ENCODE measurements at places on chromosomes 3 and 15.

- no peak for DNase-seq
These were observed 9.6 kb downstream of the XCR1 start for GRCh38 chr3:46017720-46018119.

DNA sequence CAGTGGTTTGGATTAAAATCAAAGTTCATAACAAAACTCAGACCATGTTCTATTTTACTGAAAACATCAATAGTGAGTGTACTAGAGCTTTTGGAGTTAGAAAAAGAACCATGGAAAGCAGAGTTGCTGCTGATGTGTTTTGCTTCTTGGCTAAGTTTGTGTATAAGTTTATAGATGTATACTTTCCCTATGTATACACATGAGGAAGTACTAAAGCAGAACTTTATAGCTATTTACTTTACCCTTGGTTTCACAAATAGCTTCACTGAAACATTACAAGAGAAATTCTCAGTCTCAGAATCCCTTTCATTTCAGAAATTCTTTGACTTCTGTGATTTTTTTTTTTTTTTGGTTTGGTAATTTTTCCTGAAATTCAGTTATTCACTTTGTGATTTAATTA is 229.0 kb downstream of the PTPRG start:
- no peak for DNase-seq

DNA sequence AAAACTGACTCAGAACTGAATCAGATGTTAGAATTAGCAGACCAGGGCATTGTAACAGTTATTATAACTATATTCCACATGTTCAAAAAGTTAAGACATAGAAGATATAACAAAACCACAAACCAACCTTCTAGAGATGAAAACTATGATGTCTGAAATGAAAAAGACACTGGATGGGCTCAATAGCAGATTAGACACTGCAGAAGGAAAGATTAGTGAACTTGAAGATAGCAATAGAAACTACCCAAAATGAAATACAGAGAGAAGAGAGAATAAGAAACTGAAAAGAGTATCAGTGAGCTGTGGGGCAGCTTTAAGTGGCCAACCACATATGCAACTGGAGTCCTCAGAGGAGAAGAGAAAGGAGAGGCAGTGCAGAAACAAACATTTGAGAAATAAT is 132.0 kb upstream of the ATP2B2 start:
- no peak for DNase-seq

- no peak for DNase-seq
These were observed 375.9 kb downstream of the FOXP1 start for GRCh38 chr3:71207632-71208031.

- DNase-seq, result no peak
These were observed 63.4 kb downstream of the CACNA2D3 start for GRCh38 chr3:54185740-54186139.

GRCh38 chr15:52255008-52255407 is 40.6 kb downstream of the MYO5C start:
- no peak for DNase-seq

DNA sequence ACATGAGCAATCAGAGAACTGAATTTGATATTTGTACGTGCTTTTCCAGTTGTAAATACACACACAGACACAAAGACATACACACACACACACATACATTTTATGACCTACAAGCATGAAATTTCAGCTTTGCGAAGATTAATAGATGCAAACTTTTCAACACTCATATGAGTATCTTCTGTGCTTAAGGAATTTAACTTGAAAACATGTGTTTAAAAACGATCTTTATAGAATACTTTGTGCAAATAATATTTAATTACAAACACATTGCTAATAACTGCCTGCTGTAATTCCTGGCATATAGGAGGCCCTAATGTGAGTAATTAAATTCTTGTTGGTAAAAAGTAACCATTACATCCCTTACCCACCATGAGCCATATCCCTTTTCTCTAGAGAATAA is 107.7 kb upstream of the PLSCR5 start:
- peak; percentile 12 for DNase-seq

DNA sequence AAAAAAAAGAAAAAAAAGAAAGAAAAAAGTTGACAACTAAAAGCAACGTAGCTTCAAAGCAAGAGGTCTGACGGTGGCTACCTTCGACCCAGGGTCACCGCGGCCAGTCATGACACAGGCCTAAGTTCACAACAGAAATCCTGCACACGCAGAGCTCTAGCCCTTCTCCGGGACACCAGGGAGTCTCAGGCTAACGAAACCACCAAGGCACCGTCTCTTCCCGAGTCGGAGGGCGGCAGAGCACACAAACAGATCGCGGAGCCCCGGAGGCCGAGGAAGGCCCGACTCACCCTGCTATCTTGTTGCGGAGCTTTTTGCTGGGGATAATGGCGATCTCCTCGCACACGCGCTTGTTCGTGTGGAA is 584 bp downstream of the RPS17 start:
- DNase-seq, result no peak

GRCh38 chr3:4583416-4583815 is 90.3 kb downstream of the ITPR1 start:
- DNase-seq, result no peak

- no peak for DNase-seq
These were observed 27.7 kb downstream of the EMC4 start for GRCh38 chr15:34252545-34252944.

DNA sequence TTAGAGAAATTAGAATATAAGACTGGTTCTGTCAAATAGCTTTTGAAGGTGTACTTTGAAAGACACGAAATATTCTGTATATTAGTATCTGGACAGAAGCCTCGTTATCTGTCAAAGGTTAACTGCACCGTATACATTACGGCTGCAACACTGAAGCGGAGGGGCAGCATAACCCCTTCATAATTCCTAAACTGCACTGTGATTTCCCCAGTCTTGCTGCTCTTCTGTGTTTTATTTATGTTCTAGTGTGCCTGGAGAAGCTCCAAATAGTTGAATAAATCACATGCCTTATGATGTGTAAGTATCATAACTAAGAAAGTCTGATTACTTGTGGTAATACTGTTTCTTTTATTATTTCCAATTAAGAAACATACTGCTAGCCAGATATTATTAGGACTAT is 285.7 kb upstream of the ROBO2 start:
- DNase-seq, result no peak

- DNase-seq, result no peak
These were observed 111.7 kb upstream of the PLXND1 start for GRCh38 chr3:129718201-129718600.

DNA sequence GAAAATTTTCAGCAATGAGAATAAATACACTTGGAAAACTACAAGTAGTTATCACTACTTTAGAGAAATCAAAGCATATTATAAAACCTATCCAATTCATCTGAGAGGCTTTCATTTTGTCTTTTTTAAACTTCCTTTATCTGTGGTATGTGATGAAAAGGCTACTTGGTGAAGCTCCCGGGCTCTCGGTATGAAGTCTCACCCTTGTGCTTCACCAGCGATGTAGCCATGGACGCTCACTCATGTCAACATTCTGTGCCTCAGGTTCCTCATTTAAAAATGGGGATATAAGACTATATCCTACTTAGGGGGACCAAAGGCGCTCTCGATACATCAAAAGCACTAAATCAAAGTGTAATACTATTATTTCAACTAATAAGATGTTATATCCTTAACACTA is 14.9 kb downstream of the SATB1 start:
- DNase-seq, result no peak

DNA sequence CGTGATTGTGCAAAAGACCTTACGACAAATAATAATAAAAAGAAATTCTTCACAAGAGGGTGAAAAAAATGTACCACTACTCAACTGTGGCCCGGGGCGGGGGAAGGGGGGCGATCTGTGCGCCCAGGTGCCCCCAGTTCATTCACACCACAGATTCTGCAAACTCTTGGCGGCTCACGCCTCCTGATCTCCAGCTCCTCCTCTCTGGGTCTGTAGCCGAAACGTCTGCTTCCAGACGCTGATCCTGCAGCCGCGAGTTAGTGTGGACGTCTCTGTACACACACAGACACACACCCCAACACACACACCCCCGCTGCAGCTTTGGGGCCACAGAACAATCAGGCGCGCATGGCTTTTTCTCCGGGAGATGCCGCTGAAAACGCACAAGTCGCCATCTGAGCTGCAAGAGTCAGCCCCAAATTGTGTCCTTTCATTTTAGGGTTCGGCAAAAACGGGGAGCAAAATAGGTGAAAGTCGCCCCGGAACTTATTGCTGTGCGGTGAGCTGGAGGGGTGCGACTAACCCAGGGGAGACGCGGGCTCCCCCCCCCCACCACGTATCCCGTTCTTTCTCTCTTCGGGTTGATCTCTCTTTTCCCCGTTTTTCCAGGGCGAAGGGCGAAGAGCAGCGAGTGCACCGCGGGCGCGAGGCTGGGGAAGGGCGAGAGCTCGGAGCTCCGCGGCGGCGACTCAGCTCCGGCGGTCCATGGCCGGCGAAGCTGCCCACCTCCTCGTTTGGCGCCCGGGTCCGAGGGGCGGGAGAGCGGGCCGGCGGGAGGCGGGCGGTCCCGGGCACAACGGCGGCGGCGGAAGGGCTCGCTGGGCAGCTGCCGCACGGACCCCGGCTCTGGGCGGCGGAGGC is 505 bp upstream of the WNT5A start:
- DNase-seq, result no peak

GRCh38 chr15:100663086-100663914 is 60.9 kb downstream of the ASB7 start:
- DNase-seq, result no peak

DNA sequence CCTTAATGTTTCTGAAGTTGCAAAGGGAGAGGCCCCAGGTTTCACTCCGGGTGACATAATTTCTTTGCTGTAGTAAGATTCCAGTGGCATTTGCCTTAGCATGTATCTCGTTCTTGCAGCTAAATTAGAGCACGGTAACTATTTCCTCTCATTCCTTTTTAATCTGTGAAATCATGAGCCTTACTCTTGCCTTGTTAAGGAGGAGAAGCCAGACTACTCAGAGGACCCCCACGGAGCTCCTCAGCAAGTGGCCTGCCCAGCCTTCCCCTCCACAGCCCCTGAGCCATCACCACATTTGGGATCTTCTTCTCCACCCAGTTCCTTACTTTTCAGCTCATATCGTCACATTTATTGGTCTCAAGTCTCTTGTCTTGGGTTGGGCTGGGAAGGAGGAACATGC is 54.2 kb downstream of the ABHD2 start:
- DNase-seq, result peak; percentile 78

GRCh38 chr15:25742776-25743547 is 120.2 kb downstream of the ATP10A start:
- DNase-seq, result no peak

DNA sequence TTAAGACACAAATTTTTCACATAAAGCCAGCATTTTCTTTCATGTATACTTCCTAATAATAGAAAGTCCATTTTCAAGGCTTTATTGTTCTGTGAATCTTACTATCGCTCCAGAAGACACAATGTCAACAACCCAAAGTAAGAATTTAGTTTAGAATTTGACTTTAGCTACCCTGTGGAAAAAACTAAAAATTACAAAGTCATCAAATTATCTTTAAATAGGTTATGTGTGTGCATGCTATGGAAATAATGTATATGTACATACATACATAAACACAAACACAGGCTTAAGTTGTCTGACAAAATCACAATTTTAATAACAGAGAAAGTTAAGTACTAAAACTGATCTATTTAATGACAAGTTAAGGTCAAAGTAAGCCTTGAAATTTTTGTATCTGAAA is 20.2 kb upstream of the XXYLT1 start:
- no peak for DNase-seq

GRCh38 chr3:133675631-133676335 is 14.0 kb upstream of the TOPBP1 start:
- DNase-seq, result no peak

DNA sequence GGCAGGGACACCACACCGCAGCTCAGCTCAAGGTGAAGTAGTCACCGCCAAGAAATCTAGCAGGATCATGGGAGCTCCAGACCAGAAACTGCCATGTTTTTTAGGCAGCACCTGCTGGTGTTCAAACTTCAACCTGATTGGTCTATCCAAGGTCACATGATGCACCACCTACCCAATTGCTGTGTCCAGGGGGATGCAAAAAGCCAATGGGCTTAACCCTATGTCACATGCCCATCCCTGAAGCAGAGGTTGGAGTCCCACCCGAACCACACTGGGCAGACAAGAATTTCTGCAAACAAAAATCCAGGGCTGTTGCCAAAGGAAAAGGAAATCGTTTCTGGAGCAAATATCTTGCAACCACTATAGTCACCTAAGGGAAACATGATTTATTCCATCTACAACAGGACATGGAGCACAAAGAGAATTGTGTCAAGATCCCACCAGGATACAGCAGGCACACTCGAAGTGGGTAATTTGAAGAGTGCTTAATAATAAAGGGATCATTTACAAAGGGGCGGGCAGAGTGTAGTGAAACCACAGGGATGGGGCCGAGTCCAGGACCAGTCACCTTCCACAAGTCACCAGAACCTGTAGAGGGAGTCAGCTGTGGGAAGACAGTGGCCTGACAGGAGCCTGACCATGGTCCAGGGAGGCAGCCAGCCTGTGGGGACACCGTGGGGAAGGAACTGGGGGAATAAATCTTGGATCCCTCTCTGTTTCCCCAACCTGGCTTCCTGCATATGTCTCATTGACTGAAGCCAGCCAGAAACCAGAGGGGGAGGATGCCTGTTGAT is 34.2 kb upstream of the TSEN2 start:
- DNase-seq, result no peak

Measured in SK-N-MC (cell line).